ENCODE measurements at places on chromosomes 3 and 15.
A peak's percentile ranks its signal among the peaks of the same experiment; 100 is the strongest.

GRCh38 chr3:106593381-106593780 lies 724.6 kb upstream of the CBLB start:
- no peak for DNase-seq

GRCh38 chr3:11913316-11913715 lies 66.6 kb upstream of the TAMM41 start:
- DNase-seq: no peak

GRCh38 chr3:55746808-55747413 lies 259.8 kb upstream of the WNT5A start:
- DNase-seq: no peak

DNA sequence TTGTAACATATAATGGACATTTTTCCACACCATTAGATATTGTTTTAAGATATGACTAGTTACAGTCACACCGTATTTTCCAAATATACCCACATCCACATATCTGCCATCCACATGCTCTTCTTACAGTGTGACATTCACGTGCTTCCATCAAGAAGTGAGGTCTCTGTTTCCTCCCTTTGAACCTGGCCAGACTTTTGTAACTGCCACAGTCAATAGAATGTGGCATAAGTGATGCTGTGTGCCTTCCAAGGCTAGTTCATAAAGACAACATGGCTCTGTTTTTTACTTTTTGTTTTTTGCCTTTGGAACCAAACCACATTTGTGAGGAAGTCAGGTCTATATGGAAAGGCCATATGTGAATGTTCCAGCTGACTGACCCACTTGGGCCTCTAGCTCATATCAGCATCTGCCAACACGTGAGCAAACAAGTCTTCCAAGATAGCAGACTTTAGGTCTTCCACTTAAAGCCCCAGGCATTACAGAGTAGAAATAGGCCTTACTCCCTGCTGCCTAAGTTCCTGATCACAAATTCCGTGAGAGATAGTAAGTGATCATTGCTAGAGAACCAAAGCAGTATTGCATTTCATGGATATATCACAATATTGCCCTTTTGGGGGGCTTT lies 27.1 kb downstream of the EIF1B start:
- DNase-seq: no peak

DNA sequence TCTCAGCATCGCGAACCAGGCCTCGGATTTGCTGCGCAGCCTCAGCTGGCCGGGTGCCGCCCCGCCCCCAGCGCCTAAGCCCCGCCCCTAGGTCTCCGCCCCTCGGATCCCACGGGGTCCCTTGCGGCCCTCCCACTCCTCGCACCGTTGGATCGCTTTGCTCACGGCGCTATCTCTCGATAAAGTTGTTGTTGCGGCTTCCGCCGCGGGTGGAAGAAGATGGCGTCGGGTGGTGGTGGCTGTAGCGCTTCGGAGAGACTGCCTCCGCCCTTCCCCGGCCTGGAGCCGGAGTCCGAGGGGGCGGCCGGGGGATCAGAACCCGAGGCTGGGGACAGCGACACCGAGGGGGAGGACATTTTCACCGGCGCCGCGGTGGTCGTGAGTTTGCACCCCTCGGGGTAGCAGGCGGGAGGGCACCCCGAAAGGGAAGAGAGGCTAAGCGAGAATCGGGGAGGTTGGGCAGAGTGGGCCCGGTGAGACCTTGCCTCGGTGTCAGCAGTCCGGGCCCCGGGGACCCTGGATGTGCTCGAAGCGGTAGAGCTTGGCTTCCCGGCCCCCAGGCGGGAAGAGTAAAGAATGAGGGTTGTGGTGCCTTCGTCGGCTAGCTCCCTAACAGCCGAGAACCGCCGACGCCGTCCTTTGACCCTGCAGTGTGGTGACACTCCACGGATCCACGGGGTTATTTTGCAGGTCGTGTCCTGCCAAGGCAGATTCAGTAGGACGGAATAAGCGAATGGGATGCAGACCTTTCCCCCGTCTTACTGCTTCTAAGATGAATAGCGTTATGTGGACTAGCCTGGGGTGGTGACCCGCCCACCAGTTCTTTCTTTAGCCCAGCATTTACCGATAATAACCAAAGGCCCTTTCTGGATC lies at the start of gene SNX1:
Gene SNX1, plus strand, starts transcription at position 188 of the 873 bp plus-strand sequence. Its CDS starts 32 bp downstream, at position 220.
- no peak for DNase-seq

DNA sequence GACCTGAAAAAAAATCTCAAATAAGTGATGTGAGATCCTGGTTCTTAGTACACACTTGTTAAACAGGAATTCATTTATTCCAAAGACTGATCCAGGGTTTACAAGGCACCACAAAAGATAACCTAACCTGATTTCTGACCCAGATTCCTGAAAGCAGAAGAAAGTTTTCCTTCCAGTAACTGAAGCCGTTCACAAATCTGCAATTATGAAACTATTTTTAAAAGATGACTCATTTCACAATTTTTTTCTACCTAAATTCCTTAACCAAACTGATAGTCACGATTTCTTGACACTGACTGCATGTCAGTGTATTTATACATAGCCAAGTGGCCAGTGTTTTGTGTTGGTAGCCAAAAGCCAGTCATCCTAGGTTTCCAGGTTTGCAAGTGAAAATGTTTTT lies 17.1 kb downstream of the SLC9A9 start:
- no peak for DNase-seq

DNA sequence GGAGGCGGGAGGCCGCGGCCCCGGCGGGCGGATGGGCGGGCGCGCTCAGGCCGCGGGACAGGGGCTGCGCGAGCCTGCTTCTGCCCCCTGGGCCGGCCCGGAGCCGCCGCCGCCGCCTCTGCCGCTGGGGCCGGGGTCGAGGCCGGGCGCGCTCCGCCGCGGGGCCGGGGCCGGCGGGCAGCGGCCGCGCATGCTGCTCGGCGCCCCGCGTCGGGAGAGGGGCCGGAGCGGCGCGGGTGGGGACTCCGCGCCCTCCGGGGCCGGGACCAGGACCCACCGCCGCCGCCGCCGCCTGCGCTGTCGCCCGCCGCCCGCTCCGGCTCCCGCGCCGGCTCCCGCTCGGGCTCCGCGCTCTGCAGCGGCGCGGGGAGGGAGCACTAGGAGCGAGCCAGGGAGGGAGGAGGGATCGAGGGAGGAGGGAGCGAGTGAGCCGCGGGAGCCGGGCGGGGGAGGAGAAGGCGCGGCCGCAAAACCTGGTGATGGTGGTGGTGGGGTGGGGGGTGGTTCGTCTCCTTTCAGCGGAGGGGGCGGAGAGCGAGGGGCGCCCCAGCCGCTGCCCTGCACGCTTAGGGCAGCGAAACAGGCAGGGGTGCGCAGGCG lies at the start of gene LINGO1:
Gene LINGO1, minus strand, starts transcription at position 379 of the 600 bp plus-strand sequence. CDS start 597 bp downstream, outside the sequence.
- no peak for DNase-seq

DNA sequence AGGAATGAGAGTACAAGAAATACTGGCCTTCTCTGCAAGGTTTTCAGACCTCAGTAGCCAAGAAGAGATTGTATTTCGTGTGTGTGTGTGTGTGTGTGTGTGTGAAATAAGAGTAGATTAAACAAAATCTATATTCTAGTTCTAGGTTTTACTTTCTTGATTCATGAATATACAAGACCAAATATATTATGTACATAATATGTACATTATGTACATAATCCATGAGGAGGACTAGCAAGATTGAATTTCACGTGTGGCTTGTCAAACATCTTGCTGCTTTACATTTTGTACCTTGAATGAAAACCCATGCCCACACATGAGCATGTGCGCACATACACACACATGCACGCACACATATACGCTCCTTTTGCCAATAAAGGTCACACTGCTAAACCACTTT lies 18.2 kb upstream of the STT3B start:
- no peak for DNase-seq

- DNase-seq: no peak
These were observed 19.7 kb downstream of the HRH1 start for GRCh38 chr3:11173828-11174465.

DNA sequence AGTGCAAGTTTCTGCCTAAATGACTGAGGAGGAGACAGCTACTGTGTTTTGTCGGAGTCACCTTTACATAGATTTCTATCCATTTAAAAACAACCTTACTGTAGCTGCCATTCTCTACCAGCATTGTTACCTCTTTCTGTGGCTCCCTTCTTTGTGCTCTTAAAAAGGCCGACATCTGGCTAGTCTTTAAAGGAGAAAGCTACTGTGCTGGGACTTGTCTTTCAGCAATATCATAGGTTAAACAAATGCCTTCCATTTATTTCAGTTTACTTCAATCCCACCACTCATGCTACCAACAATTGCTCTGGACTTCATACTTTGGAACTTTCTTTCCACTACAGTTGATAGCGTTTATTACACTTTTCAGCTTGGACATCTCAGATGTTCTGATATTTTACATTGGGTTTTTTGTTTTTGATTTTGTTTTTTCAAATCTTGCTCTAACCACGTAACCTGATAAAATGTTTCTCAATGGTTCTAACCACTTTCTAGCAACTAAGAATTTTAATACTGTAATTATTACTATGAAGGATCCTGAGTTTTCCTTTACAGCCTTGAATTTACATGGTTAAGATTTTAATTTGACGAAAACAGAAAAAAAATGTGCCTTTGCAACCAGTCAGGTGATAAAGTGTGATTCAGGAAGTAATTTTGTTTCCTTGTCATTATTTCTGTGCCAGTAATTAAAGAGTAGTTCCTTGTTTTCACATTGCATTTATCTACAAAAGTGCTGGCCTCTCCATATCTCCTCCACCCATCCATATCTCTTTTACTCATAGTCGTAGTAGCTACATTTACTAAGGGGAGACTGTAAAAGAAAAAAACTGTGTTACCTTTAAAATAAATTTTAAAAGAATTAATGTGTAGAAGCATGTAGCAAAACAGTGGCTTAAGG lies 1.3 kb upstream of the CBLB start:
- DNase-seq: no peak

- DNase-seq: no peak
These were observed 214.1 kb downstream of the SHQ1 start for GRCh38 chr3:72634128-72634527.

DNA sequence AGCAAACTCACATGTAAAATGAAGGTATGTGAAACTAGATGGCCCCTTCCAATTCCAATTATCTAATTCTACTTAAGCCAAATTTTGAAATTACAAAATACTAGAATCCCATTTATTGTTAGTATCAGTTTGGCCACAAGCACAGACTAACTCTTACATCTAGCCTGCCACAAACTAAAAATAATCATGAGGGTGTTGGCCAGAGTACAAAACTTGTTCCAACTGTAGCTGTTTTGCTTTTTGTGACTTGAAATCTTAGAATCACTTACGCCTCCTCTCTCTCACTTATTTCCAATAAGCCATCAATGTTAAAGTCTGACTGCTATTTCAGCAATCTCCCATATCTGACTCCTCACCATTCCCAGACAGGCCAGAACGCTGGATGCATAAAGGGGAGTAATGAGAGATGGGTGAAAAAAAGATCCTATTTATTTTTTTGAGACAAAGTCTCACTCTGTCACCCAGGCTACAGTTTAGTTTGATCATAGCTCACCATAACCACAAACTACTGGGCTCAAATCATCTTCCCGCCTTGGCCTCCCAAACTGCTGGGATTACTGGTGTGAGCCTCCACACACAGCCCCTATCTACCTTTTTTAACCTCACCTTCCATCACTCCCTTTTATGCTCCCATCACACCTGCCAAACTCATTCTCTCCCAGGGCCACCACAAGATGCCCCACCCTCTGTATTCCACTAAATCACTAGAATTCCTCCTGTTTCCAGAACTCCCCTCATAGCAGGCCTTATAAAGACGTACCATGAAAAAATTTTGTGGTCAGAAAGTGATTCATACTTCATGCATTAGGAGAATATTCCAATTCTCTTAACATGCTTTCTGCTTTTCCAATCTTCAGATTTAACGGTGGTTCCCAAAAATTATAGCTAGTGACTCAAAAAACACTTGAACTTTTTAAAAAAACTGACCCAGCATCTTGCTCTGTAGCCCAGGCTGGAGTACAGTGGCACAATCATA lies 36.5 kb downstream of the ATOSA start:
- no peak for DNase-seq

GRCh38 chr15:71048913-71049675 lies 66.2 kb upstream of the THSD4 start:
- DNase-seq: peak; percentile 70

- DNase-seq: no peak
These were observed 74.5 kb upstream of the UBE2E2 start for GRCh38 chr3:23128655-23129054.

GRCh38 chr3:180705619-180706018 lies 26.3 kb upstream of the CCDC39 start:
- no peak for DNase-seq
